NAMALWA (cell line): ENCODE measurements at places on chromosomes 3 and 15.

DNA sequence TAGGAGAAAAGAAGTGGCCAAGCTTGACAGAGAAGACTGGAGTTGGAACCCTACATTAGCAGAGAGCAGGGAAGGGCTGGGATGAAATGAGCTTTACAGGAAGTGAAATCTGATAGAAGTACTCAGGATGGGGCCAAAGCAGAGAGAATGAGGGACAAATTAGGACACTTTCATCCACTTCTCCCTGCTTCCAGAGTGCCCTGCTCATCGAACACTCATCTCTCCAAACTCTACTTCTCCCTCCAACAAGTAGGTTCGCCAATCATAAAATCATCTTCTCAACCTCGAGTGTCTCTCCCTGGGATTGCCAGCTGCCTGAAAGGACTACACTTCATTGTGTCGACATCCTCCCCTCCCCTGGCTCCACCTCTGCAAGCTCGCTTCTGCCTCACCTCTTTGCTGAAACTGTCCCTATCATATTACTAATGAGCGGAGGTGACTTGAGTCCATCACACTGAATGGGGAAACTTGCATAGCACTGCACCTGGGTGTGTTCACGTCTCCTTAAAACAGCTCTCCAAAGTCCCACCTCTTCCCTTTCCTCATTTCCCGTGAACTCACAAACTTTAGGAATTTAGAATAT, 365.8 kb downstream of the FOXP1 start:
- DNase-seq, result no peak

GRCh38 chr15:73956743-73957135, 30.5 kb downstream of the LOXL1 start:
- no peak for DNase-seq

- DNase-seq, result peak; percentile 21
These were observed 69.8 kb downstream of the HES1 start for GRCh38 chr3:194205675-194206133.

DNA sequence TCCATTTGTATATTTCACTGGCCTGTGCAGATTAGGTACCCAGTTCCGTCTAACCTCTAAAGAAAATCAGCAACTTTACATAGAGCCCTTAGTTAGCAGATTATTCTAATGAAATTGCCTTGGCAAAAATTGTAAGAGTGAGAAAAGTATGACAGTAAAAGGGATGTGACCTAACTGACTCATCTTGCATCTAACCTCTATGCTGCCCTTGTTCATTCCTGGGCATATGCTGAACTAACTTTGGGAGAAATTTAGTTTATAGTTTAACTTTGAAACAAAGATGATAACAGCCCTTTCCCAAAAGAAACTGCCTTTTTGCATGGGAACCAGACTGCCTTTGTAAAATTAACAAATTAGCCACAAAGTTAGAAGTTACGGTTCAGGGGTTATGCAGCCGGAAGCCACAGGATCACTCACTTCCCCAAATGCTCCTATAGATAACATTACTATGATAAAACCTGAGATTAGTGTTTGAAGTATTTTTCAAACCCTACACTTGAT, 839.8 kb upstream of the ALCAM start:
- peak; percentile 72 for DNase-seq

- DNase-seq, result no peak
These were observed 14.8 kb downstream of the LTF start for GRCh38 chr3:46449755-46450552.

- DNase-seq, result no peak
These were observed 123.5 kb downstream of the NUP210 start for GRCh38 chr3:13296662-13297061.

- DNase-seq, result peak; percentile 54
These were observed 3.7 kb downstream of the IQSEC1 start for GRCh38 chr3:13069495-13069894.

- no peak for DNase-seq
These were observed 16.6 kb upstream of the PARP6 start for GRCh38 chr15:72288796-72289596.

DNA sequence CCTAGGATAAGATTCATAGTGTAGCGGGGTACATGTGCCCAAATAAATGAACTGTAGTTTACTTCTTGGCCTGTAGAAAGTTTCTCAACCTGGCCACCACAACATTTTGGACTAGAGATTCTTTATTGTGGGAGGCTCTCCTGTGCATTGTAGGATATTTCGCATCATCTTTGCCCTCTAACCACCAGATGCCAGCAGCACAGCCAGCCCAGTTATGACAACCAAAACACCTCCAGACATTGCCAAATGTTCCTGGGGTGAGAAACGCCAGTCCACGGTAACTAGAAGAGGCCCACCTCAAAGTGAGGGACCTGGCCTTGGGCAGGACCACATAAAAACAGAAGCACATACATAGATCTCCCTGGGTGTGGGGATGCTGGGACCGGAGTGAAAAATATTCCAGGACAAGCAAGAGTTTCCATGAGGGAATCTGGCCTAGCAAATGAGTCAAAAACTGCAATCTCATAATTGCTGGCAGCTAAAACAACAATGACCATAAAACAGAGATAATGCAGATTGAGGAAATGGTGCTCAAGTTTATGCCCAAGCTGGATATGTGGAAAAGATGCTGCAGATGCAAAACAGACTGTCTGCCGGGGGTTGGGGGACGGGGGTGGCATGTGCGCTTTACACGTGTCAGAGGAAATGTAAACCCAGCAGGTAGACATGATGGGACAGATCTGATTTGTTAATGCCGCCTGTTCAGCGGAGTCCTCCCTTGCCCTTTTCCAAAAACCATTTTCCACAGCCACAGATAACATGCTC, 39.7 kb downstream of the ARHGEF3 start:
- no peak for DNase-seq
